ENCODE measurements at places on chromosomes 7 and 10.

DNA sequence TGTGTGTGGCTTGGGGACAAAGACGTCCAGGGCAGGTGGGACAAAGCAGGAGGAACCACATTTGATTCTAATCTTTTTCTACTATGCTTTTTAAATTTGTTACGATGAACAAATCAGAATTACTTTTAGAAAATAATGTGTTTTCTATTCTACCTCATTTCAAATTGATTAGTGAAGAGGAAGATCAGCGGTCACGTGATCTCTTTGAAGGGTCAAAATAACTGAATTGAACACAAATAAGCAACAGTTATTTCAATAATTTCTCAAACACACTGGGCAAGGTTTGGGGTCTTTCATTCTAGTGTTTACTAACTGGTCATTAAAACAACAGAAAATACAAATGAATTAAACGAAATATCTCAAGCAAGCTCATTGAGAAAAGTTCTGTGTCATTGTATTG lies 773.0 kb upstream of the IGFBP3 start:
- DNase-seq = no peak

GRCh38 chr7:104267701-104268368 lies 60.0 kb upstream of the ORC5 start:
- DNase-seq = peak; percentile 14

DNA sequence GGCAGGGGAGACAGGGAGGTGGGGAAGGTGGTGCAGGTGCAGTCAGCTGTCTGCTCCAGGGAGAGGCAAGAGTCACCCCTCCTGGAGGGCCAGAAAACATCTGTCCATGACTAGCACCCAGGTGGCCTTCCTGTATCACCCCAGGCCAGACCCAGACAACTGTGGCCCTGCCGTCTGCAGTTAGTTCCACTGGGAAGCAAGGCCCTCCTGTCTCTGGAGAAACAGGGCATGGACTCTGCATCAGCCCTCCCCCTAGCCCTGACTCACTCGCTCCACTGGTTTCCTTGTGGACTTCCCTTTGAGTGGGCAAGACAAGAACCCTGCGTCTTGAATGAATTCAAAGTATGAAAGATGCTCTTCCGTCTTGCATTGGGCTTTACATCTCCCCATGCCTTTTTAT lies 12.6 kb downstream of the TBATA start:
- DNase-seq = no peak

DNA sequence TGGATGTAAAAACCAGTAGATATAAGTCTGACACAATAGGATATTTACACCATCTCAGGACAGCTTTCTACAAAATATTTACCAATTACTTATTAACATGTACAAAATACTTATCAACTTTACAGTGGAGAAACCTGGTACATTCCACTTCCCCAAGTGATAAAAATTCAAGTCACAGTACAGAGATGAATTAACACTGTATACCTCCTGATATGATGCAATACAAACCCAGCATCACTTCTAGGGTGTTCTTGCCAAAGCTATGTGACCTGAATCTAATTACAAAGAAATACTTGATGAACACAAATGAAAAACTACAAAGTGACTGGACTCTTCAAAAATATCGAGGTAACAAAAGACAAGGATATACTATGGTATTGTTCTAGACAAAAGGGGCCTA lies 156.4 kb upstream of the FGFR2 start:
- no peak for DNase-seq

DNA sequence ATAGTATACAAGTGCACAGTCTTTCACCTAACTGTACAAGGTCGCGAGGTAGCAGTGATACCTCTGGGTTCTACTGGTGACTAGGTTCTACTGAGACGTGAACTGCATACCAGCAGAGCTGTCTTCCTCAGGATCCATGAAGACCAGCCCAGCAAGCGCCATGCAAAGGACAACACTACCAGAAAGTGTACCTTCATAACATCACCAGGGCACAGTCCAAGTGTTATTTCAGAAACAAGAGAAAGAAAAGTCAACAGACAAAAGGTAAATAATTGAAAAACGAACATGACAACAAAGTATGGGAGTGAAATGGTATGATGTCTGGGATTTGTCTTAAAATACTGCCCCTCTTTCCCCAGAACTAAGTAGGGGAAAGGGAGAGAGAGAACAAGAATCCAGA lies 141.1 kb upstream of the ASAH2 start:
- no peak for DNase-seq

DNA sequence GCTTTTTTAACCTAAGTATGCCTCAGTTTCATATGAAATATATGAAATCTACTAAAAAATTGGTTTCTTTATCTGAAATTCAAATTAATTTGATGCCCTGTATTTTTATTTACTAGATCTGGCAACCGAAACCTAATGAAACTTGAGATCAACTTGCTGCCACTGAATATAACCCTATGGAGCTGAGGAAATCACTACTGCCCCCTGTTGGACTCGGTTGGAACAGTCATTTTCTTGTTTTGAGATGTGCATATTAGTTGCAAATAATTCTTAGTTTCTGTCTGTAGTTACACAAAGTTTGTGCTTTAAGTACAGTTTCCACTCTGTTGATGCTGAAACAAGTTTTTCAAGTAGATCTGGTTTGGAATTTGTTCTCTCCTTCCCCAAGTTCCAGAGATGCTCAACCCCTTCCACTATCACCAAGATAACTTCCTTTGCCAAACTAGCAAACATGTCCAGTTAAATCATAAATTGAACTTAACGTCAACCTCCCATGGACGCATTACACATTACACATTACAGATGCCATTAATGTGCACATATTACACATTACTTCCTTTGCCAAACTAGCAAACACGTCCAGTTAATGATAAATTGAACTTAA lies 22.2 kb upstream of the EXOC4 start:
- peak; percentile 53 for DNase-seq

DNA sequence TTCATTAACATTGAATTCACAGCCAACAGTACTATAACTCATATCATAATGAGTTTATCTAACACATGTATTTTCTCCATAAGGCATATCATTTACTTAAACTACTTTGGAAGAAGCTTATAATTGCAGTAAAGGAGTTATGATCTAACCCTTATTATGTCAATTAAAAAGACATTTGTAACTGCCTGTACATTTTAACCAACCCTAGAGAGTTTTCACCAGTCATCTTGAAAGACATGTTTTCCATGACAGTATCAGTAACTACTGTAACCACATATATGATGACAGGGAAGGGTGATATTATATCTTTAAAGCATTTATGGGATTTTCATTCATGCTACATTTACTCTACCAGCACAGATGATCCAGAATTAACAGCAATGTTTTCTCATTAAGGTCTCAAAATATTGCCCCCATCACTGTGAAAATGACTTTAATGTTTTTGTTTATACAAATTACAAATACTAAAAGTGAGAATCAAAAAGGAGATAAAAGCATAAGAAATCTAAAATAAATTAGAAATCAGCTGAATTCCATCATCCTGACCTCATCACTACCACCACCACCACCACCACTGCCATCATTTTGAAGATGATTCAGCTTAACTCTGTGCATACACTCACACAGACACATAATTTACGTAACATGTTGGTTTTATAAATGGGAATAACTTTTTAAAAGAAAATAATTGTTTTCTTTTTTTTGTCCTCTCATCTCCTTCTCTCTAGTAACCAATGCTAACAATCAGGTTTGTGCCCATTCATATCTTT lies 53.6 kb downstream of the MKLN1 start:
- no peak for DNase-seq

DNA sequence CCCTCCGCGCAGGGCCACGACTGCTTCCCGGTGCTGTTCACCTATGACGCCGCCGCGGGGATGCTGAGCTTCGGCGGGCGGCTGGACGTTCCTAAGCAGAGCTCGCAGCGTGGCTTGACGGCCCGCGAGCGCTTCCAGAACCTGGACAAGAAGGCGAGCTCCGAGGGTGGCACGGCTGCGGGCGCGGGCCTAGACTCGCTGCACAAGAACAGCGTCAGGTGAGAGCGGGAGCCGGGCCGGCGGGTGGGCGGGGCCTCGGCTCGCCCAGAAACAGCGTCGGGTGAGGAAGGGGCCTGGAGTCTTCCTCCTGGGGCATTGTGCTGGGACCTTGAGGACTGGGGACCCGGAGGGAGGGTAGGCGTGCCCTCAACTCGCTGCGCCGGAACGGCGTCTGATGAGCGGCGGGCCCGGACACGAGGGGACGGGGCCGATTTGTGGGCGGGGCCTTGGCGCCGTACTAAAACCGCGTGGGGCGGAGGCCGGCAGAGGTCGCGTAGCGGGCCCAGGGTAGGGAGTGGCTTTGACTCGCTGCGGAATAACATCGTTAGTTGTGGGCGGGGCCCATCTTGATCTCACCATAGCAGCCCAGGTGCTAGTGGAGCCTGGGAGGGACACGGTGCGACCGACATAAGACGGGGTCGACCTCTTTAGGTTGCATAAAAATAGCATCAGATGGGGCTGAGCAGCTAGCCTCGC lies 15.6 kb downstream of the PDAP1 start:
- DNase-seq = no peak

Data from HEK293T (cell line).